H4 (cell line): ENCODE measurements at places on chromosomes 4 and X. TPM values are rescaled to one million over a fixed set of nuclear protein-coding genes. Genes with fewer than 3 reads are reported as not detected.

GRCh38 chr4:76896614-76897535 lies 1.1 kb downstream of the SOWAHB start:
- DNase-seq = no peak

GRCh38 chr4:21649391-21650090 lies 299.0 kb downstream of the KCNIP4 start:
- no peak for DNase-seq

Gene TCEAL7
- total RNA-seq = 8.7 and 13.1 TPM in 2 replicates

GRCh38 chrX:10579112-10580011 lies 41.0 kb downstream of the MID1 start:
- peak; percentile 18 for DNase-seq

- DNase-seq = no peak
Observed at GRCh38 chrX:10486373-10486772, 134.0 kb downstream of the MID1 start.

Gene USP26
- total RNA-seq = not detected in 2 replicates

Gene IL3RA
- total RNA-seq = 0.72 and 1.1 TPM in 2 replicates

- DNase-seq = peak; percentile 28
Observed at GRCh38 chr4:10593130-10593529, 91.4 kb downstream of the CLNK start.

DNA sequence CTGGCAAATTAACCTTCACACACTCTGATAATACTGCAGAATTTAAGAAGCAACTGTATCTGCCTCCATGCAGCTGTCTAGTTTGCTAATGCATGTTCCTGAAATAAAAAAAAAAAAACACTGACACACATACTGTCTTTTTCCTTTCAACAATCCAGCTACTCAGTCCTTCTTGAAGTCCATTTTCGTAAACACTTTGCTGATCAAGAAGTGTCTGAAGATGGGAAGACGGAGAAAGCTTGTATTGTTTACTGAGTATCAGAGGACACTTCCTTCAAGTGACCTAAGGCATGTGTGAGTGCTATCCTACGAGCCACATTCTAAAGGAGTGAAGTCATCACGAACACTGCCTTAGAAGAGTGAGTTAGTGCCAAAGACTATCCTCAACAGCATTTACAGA lies 82.6 kb downstream of the LUZP4 start:
- DNase-seq = peak; percentile 57

GRCh38 chr4:170748975-170749374 lies 659.2 kb upstream of the AADAT start:
- DNase-seq = no peak

Gene SLITRK4
- total RNA-seq = 3.0 and 3.8 TPM in 2 replicates

DNA sequence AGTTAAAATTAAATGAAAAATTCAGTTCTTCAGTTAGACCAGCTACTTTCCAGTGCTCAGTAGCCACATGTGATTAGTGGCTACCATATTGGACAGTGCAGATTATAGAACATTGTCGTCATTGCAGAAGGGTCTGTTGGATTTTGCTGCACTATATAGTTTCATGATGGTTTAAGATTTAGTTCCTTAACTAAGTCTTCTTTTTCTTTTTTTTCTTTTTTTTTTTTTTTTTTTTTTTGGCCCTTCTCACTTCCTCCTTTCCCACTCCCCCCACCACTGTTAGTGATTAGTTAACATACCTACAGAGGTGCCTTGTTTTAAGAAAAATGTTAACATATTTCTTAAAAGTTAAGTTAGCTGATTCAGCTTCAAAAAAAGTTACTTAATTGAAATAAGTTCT lies 9.0 kb downstream of the RAB9A start:
- no peak for DNase-seq

GRCh38 chrX:24110069-24110468 lies 39.5 kb upstream of the ZFX start:
- DNase-seq = no peak

Gene PRKG2
- 0.02 and 0.08 TPM in 2 replicates for total RNA-seq

- no peak for DNase-seq
Observed at GRCh38 chr4:142463206-142463605, 382.9 kb downstream of the INPP4B start.

Gene USP17L10
- not detected in 2 replicates for total RNA-seq

Gene IDUA
- 3.0 and 5.3 TPM in 2 replicates for total RNA-seq

Gene BTK
- not detected in 2 replicates for total RNA-seq

DNA sequence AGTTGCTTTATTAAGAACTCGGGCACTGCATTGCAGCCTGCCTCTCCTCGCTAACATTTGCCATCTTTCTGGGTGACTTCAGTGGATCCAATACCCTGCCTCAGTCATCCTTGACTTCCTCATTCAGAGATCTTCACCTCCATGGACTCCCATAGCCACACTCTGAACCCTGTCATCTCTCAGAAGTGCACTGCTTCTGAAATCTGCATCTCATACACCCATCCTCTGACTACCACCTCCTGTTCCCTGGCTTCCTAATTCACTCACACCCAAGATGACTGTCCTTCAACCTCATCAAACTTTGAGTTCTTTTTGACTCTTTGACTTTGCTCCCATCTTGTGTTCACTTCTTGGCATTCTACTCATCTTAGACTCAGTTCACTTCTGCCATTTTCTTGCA lies 25.3 kb upstream of the CYBB start:
- DNase-seq = no peak

Gene LPAR4
- 0.08 TPM in 1 of 2 replicates, not detected in the other for total RNA-seq

Gene BEX4
- 0.27 and 0.68 TPM in 2 replicates for total RNA-seq

Gene TADA2B
- 5.8 and 6.9 TPM in 2 replicates for total RNA-seq

Gene FAT4
- total RNA-seq = 8.8 and 9.0 TPM in 2 replicates

- DNase-seq = no peak
Observed at GRCh38 chrX:138058931-138059330, 493.0 kb downstream of the ZIC3 start.

Gene PABPC1L2A
- total RNA-seq = not detected in 2 replicates

GRCh38 chr4:19850909-19851308 lies 400.8 kb upstream of the SLIT2 start:
- peak; percentile 86 for DNase-seq

Gene ADAM29
- total RNA-seq = not detected in 2 replicates

- no peak for DNase-seq
Observed at GRCh38 chr4:70946939-70947338, 44.8 kb downstream of the MOB1B start.

GRCh38 chr4:10732914-10733415 lies 48.4 kb upstream of the CLNK start:
- no peak for DNase-seq

DNA sequence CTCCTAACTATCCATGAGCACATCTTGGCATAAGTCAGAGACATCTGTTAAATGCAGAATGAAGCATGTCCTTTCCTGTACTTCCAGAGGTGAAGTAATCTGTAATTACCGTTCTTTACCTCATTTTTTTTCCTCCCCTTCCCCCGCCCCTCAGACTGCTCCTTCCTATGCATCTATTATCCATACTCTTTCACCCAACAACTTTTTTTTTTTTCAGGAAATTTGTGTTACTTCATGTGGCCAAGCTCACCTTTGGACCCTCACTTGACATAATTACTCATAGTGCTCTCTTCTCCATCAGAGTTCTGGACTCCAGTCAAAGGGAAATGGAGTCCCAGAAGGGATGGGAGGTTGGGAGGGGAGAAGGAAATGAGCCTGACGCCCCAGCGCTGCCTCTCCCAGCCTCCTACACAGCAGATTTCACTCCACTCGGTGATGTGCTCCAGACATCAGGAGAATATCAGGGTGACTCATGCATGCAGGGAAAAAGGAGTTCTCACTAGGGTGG lies 568.8 kb downstream of the STIM2 start:
- DNase-seq = no peak

DNA sequence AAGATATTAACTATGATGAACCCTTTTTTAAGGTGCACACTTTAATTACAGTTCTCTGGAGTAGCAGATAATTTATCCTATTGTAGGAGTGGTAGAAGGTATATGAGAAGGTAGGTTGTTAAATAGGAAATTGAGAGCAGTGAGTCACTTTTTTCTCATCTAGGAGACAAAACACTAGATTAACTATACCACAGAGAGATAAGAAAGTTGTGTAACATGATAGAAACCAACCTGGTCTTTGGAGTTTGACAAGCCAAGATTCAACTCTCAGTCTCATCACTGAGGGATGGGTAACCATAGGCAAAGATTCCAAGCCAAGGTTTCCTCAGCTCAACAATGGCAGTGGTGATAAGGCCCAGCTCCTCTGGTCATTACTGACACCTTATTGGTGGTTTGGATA lies 104.0 kb downstream of the MAD2L1 start:
- no peak for DNase-seq

DNA sequence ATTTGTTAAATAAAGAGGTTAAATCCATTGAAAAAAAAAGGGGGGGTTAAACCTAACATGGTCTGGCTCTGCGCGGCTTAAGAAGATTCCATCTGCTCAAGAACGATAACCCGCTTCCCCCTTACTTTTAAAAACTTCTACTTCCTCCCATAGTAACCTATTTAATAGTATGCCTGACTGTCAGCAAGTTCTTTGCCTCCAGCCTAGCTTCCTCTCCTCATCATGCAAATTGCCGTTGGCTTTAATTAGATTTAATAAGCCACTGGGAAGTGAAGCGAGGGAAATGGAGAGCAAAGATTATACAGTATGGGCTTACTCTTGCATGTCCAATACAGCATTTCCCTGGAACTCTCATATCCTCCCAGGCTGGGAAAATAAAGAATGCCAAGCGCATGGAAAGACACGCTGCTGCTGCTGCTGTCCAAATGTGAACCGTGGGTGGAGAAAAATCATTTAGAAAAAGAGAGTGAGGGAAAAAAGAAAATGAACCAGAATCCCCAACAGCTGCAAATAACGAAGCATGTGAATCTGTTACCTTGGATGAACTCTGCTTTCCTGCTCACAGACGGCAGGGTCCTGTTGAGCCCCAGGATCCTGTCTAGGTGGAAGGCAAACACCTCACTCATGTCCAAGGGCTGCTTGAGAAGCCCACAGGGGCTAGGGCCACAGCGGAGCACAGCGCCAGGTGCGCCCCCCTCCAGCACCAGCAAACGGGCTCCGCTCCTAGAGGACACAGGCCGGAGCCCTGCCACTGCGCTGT lies 2.7 kb downstream of the GASK1B start:
- no peak for DNase-seq

DNA sequence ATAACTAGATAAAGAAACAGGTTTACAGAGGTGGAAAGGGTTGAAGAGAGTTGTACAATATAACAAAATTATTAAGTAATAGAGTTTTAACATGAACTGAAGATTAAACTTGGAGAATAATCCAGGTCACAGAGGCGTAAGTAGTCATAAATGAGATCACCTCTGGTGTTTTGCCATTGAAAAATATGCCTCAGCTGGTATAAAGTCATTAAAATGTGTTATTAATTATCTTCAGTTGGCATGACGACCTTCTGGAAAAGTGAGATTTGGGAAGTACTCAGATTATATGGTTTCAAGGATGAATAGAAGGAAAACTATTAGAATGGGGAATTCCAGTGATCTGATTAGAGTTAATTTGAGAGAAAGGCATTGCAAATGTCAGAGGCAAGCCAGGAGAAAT lies 237.5 kb upstream of the ANXA10 start:
- no peak for DNase-seq

DNA sequence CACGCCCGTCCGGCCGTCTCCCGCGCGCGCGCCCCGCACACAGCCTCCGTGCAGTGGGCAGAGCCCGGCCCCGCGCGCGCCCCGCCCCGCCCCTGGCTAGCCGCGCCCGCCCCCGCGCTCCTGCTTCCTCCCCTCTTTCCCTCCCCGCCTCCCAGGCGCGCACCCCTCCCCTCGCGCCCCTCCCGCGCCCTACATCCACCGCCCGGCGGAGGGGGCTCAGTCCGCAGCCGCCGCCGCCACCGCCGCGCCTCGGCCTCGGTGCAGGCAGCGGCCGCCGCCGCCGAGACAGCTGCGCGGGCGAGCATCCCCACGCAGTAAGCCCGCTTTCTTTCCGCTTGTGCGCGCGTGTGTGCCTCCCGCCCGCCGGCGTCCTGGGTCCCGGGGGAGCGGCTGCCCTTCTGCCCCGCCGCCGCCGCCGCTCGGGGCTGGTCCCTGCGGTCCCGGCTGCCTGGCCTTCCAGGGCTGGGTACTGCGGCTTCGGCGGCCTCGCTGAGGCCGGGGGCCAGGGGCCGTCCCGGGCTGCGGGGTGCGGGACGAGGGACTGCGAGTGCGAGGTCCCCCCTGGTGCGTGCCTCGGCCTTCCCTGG lies at the start of gene FHL1:
TSS of gene FHL1 (plus strand) at position 219 of the 587 bp plus-strand sequence.
- no peak for DNase-seq

- DNase-seq = no peak
Observed at GRCh38 chrX:69060631-69061408, 104.4 kb downstream of the PJA1 start.
